ENCODE measurements at places on chromosomes 1 and 21.

DNA sequence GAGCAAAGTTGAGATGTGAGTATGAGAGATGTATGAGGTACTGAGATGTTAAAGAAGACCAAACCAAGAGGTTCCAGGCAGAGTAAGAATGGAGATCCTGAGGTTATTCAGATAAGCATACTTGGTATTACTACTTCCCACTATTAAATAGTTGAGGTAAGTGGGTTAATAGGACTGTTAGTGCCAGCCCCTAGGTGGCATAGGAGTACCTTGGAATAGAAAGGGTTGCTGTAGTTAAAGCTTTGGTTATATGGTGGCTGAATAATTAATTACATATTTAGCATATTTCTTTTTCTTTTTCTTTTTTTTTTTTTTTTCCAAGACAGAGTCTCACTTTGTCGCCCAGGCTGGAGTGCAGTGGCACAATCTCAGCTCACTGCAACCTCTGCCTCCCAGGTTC, 397.9 kb upstream of the TMPRSS15 start:
- no peak for DNase-seq

DNA sequence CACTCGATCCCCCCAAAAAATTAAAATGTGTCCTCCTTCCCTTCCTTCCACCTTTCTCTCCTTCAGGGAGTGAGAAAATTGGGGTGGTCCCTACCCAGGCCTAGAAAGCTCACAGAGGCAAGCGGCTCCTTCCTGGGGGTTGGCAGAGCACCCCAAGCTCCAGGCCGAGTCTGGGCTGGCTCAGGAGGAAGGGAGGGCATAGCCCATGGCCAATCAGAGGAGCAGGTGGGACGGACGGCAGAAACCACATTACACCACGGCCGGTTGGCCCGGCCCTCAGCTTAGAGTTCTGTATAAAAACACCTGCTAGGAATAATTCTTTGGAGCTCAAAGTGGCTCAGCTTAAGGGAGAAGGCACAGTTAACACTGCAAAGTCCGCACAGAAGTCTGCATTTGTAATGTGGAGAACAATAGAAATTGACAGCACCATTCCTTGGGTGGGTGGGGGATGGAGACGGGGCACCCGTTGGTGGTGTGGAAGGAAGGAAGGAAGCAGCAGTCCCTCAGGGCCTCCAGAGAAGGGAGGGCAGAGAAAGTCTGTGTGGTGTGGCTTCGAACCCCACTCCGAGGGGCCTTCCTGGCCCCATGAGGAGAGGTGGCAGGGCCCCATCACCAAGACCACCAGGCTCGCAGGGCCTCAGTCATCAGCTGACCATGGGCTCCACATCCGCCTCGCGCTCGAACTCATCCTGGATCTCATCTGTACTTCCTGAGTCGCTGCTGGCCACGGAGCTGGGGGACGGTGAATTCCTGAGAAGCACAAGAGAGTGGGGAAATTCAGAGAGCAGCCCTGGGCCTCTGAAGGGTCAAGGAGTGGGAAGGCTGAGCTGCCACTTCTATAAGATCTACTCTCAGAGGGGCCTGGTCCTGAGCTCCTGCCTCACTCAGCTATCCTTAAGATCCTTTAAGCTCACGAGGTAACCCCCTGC, 5.8 kb upstream of the ALDH4A1 start:
- no peak for DNase-seq

DNA sequence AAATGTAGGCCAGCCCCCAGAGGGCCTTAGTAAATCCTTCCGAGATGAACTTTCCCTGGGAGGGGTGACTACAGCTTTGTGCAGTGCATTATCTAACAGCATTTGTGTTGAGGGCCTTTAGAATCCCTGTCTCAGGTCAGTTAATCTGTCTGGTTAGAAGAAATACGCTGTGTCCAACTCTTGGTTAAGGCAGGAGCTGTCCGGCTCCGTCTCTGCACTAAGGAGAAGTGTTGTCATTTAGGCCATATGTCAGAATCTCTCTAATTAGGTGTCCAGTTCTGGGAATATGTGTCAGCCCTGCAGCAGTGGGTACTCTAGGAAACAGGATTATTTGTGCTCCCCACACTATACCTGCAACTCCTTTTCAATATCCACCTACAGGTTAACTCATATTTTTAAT, 67.1 kb upstream of the DESI2 start:
- DNase-seq: no peak

GRCh38 chr1:111804776-111805175, 49.1 kb downstream of the DDX20 start:
- DNase-seq: no peak

DNA sequence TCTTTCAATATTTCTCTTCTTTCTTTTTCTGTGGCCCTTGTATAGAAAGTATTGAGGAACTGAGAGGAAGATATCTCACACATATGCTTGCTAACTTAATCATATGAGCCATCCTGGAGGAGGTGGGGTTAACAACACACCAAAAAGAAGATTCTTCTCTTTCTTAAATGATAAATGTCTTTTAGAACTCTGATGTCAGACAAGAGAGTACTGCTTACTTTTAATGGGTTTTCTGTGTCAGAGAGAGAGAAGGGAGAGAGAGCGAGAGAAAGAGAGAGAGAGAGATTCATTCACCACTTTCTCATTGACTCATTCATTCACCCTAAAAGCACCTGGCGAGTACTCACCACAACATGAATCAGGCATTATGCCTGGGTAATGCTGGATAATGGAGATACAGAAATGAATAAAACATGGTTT, 250.3 kb upstream of the SGIP1 start:
- DNase-seq: peak; percentile 93

- no peak for DNase-seq
Measured at GRCh38 chr1:97902067-97902466, 18.8 kb downstream of the DPYD start.

- no peak for DNase-seq
Measured at GRCh38 chr1:77958391-77958790, 20.5 kb downstream of the FUBP1 start.

DNA sequence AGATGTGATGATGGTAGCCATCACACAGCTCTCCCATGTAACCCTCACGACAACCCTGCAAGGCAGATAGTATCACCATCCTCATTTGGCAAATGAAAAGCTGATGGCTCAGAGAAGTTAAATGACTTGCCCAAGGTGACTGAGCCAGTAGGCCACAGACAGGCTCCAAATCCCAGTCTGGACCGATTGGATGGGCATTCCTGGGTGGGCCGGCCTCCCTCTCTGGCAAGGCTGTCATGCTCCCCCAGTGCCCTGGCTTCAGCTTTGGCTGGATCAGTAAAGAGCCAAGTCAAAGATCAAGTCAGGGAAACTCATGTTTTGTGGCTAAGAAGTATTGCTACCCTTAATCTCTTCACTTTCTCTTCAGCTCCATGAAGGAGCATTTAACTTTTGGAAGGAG, 41.2 kb downstream of the CDCP2 start:
- DNase-seq: no peak

- DNase-seq: no peak
Measured at GRCh38 chr1:196678510-196678884, 26.7 kb downstream of the CFH start.

- DNase-seq: peak; percentile 79
Measured at GRCh38 chr1:92980732-92981647, 19.7 kb upstream of the DIPK1A start.

Measured in activated CD4-positive, alpha-beta T cell treated with anti-CD3 and anti-CD28 coated beads, Interleukin-10, Interleukin-2, amounts not matched to agents 100 ng/mL and 50 ng/mL, durations not matched to agents 16 hours and 8 hours (primary cell).